Hematopoietic multipotent progenitor cell treated with erythropoietin and hydrocortisone succinate and interleukin-3 and kit ligand, for 8 days (in vitro differentiated cells): ENCODE measurements at places on chromosomes 1 and 21.

- no peak for DNase-seq
Measured at GRCh38 chr1:94535879-94536278, 5.7 kb downstream of the F3 start.

- no peak for DNase-seq
Measured at GRCh38 chr1:88357729-88358128, 326.3 kb upstream of the PKN2 start.

DNA sequence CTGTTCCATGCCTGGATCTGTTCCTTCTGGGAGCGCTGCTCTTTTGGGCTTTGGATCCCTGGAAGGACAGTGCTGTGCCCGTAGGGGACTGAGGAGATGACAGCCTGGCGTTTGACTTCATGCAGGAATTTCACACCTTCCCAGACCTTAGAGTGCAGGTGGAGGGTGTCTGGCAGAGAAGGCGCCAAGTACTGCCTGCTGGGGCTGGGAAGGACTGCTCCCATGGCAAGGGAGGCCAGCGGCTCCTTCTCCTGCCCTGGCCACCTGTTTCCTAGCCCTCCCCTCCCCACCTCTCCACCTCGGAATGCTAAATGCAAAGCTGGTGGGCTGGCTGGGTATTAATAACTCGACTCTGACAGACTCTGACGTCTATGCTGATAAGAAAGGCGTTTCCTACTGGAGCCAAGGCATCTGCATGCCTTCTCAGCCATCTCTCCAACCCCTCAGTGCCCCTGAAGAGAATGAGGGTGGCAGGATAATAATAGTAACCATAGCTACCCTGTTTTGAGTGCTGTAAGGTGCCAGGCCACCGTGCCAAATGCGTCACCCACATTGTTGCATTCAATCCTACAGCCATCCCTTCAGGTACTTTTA, 17.5 kb upstream of the PDIK1L start:
- no peak for DNase-seq

DNA sequence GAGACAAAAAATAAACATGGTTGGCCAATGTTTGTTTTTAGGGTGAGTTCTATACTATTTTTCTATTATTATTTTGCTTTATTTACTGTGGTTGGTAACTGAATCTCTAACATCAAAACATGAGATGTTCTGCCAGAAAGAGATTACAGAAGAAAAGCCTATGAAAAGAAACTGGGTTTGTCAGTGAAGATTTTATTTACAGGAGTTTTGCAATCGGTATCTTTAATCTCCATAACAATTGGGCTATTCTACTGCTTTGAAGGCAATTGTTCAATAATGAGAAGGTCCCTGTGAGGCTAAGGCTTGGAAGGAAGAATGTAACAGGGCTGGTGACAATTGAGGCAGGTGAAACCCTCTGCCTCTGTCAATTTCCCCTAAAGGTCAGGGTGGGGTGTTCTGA, 155.5 kb downstream of the CLIC6 start:
- no peak for DNase-seq

- DNase-seq: no peak
Measured at GRCh38 chr1:179818743-179819173, 58.8 kb downstream of the TOR1AIP2 start.

DNA sequence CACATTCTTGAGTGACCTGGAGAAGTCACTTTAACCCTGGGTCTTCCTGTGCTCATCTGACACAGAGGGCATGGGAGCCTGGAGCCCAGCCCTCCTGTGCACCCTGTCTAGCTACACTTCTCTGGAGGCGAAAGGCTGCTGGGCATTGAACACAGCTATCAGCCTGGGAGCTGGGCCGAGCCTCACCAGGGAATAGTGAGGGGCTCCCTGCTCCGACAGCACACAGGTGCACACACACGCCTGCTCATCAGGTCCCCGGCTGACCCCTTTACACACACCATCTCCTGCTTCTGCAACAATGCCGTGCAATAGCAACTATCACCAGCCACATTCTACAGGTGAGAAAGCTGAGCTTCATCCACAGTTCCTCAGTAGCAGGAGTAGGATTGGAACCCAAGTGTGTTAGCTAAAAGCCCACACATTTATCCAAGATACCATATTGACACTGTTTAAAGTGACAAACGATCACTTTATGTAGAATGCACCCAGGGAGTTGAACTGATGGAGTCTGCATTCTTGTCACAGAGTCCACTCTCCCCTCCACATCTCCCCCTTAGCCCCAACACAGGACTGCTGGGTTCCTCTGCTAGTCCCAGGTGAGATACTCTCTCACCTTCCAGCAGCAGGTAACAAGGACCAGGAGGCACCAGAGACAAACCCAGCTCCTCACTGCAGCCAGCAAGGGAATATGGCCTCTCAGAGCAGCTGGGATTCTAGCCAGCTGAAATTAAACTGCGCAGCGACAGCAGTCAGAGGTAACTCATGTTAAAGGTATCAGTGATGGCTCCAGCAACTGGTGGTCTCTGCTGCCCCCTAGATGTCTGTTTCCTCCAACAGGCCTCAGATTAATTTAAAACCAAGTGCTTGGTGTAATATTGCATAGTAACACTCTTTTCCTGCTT, 18.3 kb upstream of the CAPN8 start:
- peak; percentile 56 for DNase-seq

DNA sequence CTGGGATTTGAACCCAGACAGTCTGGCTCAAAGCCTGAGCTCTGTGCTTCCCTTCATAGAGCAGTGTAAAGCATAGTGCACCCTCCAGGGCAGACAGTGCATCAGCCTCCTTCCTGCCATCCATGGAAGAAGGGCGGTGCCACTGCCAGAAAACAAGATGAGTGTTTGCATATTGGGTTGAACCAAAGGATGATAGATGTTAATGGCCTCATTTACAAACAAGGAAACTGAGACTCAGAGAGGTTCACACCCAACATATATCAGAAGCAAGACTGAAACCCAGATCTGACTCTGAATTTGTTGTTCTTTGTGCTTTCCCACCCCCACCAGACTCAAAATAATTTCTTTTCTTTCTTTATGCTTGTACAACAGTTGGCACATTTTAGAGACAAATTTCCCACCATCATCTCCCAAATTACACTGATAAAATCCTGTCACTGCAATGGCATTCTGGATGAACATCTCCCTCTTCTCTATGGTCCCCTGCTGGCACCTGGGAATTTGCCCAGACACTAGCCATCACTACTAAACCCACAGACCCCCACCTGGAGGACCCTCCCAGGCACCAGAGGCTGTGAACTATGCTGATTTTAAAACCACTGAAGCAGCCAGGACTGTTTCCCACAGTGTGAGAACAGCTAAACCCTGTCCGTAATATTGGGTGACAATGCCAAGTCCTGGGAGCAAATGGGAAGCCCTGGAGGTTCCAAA, 45.4 kb upstream of the MPZL1 start:
- DNase-seq: no peak

- peak; percentile 78 for DNase-seq
Measured at GRCh38 chr1:152036267-152037216, at the start of gene S100A11. Gene S100A11, minus strand, starts transcription at chr1:152037004. Its CDS starts 89 bp downstream, at chr1:152036915.

DNA sequence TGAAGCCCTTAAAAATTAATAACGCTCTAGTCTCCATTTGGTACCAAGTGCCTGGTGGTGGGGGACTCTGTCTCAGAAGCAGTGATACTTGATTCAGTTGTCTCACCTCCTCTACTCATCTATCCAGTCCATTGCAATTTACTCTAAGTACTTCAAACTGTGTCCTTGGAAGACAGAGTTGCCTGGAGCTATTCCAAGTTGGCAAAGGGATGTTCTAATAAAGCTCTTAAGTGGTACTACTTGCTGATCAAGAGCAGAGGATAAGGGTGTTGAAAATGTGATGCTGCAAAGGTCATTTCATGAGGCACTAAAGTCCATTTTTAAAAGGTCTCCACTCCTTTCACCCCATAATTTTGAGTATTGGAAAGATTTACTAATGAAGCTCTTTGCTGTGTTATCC, 142.2 kb downstream of the NFIA start:
- no peak for DNase-seq

- DNase-seq: no peak
Measured at GRCh38 chr1:2907051-2907450, 105.6 kb upstream of the TTC34 start.

DNA sequence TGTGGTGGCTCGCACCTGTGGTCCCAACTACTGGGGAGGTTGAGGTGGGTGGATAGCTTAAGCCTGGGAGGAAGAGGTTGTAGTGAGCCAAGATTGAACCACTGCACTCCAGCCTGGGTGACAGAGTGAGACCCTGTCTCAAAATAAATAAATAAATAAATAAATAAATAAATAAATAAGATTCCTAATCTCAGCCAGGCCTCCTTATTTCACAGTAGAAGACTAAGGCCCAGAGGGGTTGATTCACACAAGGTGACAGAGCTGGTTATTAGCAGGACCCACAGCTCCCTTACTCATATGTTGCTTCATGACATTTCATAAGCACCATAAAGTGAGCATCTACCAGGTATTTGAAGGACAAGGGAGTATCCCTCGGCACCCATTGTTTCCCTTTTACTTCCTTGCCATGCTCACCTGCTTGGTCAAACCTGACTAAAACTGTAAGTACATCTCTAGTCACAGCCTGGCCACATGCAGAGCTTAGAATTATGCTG, 32.7 kb downstream of the ALG14 start:
- no peak for DNase-seq

GRCh38 chr1:209526137-209526536, 57.4 kb upstream of the CAMK1G start:
- no peak for DNase-seq

GRCh38 chr1:154141240-154141639, 13.6 kb downstream of the NUP210L start:
- DNase-seq: no peak

DNA sequence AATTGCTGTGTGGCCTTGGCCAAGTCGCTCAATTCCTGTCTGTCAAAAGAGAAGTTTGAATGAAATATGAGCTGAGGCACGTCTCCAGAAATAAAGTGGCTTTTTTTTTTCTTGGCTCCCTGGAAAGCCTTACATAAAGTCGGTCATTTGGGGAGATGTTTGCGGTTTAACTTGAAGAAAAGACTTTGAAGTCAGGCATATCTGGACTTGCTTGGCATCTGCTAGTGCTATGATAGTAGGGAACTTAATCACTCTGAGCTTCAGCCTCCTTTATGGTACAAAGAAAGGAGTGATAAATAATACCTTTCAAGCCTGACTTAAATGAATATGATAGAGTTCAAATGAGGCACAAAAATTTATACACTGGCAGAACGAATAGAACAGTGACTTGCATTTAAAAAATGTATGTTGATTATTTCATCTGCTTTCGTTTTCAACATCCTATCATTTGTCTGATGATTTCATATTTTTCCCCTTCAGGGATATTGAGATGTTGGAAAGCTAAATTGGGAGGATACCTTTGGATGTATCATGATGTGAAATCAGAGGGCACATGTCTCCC, 60.2 kb downstream of the FASLG start:
- peak; percentile 59 for DNase-seq

GRCh38 chr1:115314765-115315164, 23.3 kb downstream of the NGF start:
- DNase-seq: no peak
